ENCODE measurements at places on chromosomes 4 and X.
A peak's percentile ranks its signal among the peaks of the same experiment; 100 is the strongest.

GRCh38 chr4:114273238-114273637 lies 293.8 kb upstream of the ARSJ start:
- no peak for DNase-seq

- DNase-seq = no peak
Measured at GRCh38 chrX:65610481-65610880, 57.0 kb upstream of the MSN start.

DNA sequence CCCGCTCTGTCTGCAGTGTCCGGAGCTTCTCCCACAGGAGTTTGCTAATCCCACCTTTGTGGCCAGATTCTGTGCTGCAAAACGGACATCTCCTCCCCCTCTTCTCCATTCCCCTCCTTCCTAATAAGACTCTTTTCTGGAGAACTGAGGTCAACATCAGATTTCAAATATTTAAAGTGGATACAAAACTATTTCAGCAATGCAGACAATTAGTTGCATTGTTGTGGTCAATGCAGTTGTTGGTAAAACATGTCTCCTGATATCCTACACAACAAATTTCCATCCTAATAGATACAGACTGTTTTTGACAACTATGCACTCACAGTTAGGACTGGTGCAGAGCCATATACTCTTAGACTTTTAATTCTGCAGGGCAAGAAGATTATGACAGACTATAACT lies 5.1 kb upstream of the MCUB start:
- no peak for DNase-seq

- DNase-seq = no peak
Measured at GRCh38 chr4:153538487-153539357, 72.6 kb downstream of the TMEM131L start.

DNA sequence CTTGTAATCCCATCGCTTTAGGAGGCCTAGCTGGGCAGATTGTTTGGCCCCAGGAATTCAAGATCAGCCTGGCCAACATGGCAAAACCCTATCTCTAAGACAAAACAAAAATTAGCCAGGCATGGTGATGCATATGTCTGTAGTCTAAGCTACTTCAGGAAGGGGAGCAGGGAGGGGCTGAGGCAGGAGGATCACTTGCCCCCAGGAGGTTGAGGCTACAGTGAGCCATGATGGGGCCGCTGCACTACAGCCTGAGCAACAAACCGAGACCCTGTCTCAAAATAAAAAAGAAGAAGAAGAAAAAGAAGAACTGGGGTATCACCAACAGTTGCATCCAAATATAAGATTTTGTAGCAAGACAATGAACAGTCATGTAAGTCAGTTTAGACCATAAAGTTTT lies 47.3 kb upstream of the NFKB1 start:
- no peak for DNase-seq

GRCh38 chrX:16472345-16472744 lies 177.6 kb upstream of the S100G start:
- no peak for DNase-seq

GRCh38 chr4:77854431-77855111 lies 8.1 kb upstream of the MRPL1 start:
- peak; percentile 28 for DNase-seq

DNA sequence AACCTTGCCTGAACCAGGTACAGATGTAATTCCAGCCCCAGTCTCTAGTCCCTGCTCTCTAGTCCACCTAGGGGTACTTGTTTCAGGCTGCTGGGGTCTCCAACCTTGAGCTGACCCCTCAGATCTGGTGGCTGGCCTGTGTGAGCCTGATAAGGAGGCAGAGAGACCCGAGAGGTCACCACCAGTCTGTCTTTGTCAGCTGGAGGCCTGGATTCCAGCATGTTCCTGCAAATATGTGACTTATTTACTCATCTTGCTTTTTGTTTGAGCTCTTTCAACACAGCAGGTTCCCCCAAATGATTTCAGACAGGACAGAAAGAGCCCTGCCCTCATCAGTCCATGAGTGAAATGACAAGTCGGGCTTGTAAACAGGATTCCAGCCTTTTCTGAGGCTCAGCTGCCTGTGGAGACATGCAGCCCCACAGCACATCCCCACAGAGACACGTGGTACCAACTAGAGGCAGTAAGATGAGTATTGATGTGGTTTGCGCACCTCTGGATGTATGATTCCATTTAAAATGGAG lies 37.5 kb upstream of the STK26 start:
- peak; percentile 53 for DNase-seq

- no peak for DNase-seq
Measured at GRCh38 chr4:26086621-26087441, 172.8 kb downstream of the SMIM20 start.

GRCh38 chrX:55715847-55716246 lies 1.7 kb upstream of the RRAGB start:
- no peak for DNase-seq

- DNase-seq = no peak
Measured at GRCh38 chr4:166045457-166045856, 172.4 kb downstream of the TLL1 start.

DNA sequence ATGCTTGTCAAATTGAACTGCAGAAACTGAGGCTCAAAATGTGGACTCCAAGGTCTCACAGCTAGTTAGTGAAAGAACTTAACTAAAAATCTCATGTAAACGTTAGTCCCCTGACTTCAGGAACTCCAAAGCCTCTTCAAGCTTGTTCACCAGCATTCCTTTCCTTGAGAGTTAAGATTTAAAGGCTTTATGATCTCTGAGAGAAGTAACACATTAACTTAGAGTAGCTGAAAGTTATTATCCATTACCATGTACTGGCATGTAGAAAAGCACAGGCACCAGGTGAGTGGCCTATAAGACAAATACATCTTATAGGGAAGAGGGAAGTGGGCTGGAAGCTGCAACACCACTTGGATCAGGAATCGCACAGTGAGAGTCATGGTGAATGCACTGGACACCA lies 15.3 kb downstream of the PARM1 start:
- DNase-seq = no peak

DNA sequence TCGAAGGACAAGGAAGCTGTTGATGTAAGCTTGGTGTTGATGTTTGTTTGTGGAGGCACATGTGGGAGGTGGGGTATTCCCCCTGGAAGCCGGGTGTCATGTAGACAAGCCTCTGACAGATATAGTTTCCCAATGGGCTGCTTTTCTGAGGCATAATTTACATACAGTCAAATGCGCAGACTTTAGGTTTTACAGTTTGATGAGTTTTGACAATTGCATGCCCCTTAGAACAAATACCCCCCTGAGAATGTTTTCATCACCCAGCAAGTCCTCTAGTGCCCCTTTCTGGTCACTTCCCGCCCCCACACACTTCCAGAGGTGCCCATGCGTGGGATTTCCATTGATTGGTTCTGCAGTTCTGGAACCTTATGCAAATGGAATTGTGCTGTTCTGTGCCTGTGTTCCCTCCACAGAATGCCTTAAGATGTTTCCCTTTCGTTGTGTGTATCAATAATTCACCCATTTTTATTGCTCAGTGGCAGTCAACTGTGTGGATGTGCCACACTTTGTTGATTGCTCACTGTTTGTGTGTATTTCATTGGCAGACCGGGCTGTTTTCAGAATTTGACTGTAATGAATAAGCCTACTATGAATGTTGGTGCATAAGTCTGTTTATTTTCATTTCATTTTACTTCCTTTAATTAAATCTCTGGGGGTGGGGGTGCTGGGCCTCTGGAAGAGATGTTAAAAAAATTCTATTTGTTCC lies 8.5 kb downstream of the EVC start:
- no peak for DNase-seq

DNA sequence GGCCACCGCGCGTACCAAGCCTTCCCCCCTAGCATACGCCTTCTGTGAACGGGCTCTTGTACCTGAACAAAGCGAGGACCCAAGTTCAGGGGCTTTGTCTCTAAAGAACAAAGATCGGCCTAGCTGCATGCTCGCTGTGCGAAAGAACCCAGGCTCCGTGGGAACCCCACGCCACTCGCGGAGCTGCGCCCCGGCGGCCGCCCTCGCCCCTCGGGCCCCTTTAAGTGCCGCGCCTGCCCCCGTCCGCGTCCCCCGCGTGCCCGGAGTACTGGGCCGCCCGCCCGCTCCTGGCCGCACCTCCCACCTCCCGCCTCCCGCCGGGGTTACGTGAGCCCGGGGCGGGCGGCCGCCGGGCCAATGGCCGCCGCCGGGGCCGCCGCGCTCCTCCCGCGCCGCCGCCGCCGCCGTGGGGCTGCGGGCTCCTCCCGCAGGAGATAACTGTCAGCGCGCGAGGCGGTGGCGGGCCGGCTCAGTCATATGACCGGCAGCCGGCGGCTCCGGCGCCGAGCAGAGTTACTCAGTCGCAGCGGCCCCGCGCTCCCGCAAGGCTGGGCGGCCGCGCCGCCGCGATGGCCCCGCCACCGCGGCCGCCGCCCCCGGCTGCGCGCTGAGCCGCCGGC lies at the start of gene FNIP2:
FNIP2 (plus strand) TSS at position 472 of the 620 bp plus-strand sequence. CDS start 187 bp downstream, outside the sequence.
- peak; percentile 73 for DNase-seq

DNA sequence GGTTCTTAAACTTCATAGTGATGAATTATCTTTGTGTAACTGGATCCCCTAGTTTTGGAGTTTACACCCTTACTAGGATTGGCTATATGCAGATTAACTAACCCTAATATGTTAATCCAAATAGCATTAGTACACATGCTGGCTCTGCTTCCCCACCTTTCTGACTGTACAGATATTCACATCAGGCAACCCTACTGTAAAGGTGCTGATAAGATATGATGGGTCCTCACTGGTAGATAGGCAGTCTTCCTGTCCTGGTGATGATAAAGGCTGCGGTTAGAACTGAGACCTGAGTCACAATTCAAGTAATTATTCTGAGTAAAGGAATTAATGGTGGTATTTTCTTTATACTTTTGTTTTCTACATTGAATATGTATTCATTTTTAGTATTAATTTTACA lies 118.6 kb downstream of the COL4A5 start:
- DNase-seq = no peak

GRCh38 chr4:172134521-172134920 lies 321.3 kb downstream of the GALNTL6 start:
- no peak for DNase-seq

DNA sequence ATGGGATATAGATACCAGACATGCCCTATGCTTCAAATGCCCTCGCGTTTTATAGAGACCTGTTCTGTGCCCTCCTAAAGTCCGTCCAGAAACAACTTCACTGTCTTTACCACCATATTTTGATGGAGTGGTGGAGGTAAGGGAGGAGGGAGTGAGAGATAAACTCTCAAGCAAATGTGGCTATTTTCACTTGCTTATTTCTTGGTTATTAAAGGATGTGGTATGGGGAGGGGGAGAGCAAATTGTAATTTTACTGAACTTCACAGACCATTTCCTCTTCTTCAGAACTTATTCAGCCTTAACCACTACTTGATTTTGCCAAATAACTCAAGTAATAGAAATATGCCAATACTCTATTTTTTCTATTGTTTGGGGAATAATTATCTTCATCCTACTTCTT lies 31.5 kb downstream of the GPR174 start:
- DNase-seq = no peak

- DNase-seq = no peak
Measured at GRCh38 chr4:112214390-112215264, 17.0 kb upstream of the AP1AR start.

DNA sequence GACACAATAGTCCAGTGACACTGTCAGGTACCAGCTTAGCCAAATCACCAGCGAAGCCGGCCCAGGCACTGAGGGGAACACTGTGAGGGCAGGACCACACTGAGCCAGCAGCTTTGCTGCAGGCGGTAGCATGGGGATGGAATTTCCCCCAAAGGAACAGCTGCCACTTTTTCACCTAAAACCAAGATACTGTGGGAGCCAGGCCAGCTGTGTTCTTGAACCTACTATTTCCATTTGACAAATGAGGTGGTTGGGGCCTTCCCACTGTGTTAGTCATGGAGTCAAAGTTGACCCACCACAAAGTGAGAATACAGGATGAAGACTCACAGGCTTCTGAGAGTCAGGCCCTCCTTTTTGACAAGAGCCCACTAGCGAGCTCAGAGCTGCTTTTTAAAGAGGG lies 70.7 kb upstream of the SH3RF1 start:
- no peak for DNase-seq

GRCh38 chr4:24527371-24527770 lies 57.0 kb downstream of the DHX15 start:
- DNase-seq = no peak

- DNase-seq = no peak
Measured at GRCh38 chr4:81606166-81606565, 134.5 kb upstream of the RASGEF1B start.

GRCh38 chr4:83651846-83652245 lies 115.9 kb downstream of the GPAT3 start:
- no peak for DNase-seq

- no peak for DNase-seq
Measured at GRCh38 chr4:172866421-172866820, 302.2 kb upstream of the GALNT7 start.

DNA sequence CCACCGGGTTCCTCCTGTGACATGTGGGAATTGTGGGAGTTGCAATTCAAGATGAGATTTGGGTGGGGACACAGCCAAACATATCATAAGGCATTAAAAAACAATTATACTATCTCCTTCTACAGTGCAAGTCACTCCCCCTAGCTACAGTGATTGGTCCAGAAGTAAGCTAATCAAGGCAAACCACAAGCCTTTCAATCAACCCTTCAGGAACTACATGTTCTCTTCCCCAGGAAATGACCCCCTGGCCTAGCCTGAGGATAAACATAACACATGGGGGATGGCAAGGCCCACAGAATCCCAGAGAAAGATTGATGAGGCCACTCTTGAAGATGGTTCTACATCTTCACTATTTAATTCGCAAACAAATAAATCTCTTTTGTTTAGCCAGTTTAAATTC lies 25.2 kb upstream of the FAM241A start:
- DNase-seq = no peak

DNA sequence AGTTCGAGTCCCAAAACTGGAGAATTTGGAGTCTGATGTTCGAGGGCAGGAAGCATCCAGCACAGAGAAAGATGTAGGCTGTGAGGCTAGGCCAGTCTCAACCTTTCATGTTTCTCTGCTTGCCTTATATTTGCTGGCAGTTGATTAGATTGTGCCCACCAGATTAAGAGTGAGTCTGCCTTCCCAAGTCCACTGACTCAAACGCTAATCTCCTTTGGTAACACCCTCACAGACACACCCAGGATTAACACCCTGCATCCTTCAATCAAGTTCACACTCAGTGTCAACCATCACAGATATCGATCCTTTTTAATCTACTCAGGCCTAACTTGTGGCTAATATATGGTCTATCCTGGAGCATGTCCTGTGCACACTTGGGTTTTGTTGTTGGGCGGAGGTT lies 18.0 kb upstream of the MAEA start:
- DNase-seq = no peak

- no peak for DNase-seq
Measured at GRCh38 chr4:80540349-80540748, 204.8 kb downstream of the CFAP299 start.

DNA sequence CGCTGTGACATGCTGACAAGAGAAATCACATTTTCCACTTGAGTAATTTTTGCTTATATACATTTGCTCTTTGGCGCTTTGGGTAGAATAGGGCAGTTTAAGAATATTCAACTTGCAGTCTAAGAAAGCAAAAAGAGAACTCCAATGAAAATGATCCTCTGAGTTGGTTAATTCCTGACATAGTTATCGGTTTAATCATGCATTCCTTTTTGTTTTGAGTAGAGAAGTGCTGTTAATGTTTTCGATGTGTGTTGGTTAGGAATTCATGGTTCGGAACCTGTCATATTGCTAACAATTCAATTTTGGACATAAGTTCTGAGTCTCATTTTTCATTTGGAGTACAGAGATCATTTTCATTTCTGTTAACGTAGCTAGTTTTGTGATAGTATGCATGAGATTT lies 700.6 kb upstream of the PITX2 start:
- DNase-seq = no peak

All from activated naive CD4-positive, alpha-beta T cell treated with anti-CD3 and anti-CD28 coated beads for 36 hours (primary cell).